ENCODE measurements at places on chromosomes 16 and 17.
A peak's percentile ranks its signal among the peaks of the same experiment; 100 is the strongest.

- no peak for DNase-seq
Observed at GRCh38 chr17:2982854-2983253, 80.6 kb downstream of the OR1D5 start.

DNA sequence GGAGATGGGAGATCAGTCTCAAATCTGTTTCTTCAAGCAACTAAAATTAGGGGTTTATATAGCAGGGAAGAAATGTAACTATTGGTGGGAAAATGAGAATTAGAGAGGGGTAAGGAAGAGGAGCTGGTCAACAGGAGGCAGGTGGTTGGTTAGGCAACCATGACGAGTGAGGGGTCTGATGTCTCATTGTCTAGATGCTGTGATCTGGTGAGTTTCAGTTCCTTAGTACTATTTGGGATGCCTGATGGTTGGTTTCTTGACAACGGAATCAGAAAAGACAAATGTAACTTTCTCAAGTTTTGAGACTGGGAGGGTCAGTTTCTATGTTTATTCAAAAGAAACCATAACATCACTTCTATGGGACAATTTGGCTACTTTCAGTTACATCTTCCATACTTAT, 415.3 kb upstream of the C16orf82 start:
- DNase-seq = no peak

DNA sequence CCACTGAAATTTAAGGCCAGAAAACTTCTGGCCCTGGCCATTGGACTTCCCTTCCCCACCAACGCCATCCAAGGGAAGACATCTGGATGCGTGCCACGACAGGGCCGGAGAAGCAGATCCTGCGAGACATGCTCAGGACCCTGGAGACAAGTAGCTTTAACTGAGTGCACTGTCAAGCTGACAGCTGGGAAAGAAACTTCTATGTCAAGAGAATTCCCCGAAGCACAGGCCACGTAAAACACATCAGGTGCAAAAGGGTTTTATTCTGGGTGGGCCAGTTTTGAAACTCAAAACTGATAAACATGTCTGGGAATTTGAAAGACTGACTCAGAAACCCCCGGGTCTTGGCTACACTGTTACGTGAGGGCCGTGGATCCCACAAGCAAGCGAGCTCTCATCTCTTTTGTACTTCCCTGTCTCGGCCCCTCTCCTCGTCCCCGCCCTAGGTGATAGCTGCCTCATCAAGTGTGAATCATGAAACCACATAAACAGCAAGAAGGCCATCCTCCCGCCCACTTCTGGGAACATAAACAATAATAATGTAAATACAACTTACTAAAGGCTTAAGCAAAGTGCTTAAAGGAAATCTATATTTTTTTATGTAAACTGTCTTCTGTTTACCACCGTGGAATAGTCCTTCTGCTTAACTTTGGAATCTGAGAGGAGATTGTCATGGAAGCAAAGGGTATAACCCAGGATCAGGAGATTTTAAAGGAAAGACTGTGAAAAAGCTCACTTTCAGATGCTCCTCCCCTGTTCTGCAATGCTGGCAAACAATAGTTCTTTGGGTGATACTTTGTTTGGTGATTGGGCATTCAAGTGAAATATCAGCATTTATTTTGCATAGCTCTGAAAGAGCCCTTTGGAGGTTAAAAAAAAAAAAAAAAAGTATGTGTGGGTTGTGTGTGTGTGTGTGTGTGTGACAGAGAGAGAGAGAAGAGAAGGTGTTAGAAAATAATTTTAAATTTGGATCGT, 406.0 kb upstream of the MAF start:
- no peak for DNase-seq

- DNase-seq = no peak
Observed at GRCh38 chr17:82399601-82400101, 18.5 kb upstream of the HEXD start.

DNA sequence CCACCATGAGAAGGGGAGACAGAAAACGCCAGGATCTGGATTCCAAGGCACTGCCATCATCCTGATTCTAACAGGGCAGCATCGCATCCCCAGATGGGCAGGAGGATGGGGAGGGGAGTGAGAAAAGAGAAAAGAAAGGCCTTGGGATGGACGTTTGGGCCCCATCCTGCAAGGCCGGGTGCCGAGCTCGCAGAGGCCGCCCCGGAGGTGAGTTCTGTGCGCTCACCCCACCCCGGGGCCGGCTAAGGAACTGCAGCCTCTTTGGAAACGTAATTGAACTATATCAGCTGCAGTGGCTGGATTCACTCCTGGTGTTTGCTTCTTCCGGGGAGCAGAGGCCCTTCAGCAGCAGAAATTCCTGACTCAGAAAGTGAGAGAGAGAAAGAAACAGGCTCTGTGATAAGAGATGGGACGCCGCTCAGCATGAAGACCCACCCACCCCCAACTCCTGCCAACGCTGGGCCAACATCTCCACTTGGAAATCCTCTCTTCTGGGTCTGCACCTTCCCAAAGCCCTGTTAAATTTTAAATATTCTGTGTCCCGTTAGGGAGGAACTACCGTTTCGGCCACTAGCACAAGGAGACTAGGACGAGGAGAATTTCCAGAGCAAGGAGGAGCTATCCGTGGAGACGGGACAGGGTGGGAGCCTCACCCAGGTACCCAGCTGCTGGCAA, 8.5 kb upstream of the SSTR2 start:
- DNase-seq = peak; percentile 61

All from KBM-7 (cell line).